Epithelial cell of esophagus (primary cell): ENCODE measurements at places on chromosomes 6 and 20.
A peak's percentile ranks its signal among the peaks of the same experiment; 100 is the strongest.

DNA sequence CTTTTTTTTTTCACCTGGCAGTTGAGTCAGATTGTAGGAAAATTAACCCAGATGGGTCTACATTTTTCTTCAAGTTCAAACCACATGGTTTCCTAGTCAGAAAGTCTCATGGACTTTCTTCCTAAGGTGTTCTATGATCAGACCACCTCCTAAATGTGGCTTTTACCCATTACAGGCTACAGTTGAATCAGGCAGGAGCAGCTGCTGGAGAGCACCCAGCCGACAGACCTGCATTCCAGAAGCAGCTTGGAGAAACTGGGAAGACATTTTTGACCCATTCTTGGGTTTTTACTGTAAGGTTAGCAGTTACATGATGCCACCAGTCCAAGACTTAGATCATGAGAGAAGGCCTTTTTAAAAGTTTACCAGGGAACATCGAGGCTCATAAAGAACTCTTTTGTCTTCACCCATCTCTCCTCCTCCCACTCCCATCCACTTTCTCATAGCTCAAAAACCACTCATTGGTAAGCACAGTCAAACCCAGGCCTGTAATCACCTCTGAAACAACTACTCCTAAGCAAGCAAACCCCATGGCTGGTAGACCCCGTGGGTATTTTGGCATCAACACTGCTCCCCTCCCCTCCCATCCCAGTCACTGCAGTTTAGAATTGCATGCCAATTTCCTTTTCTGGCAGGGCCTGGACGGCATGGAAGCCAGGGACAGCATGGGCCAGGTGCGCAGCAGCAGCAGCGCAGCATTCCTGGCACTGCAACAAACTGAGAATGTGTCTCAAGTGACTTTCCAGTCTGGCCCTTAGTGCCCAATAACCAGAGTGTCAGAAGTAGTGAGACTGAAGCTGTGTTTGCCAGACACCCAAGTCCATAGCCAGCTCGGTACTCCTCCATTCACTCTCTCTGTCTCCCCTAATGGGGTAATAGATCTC is 113.7 kb downstream of the CLIC5 start:
- DNase-seq, result no peak

GRCh38 chr20:60306551-60306950 is 348.3 kb downstream of the CDH26 start:
- no peak for DNase-seq

GRCh38 chr20:35738410-35739179 is 3.5 kb downstream of the RBM39 start:
- no peak for DNase-seq

DNA sequence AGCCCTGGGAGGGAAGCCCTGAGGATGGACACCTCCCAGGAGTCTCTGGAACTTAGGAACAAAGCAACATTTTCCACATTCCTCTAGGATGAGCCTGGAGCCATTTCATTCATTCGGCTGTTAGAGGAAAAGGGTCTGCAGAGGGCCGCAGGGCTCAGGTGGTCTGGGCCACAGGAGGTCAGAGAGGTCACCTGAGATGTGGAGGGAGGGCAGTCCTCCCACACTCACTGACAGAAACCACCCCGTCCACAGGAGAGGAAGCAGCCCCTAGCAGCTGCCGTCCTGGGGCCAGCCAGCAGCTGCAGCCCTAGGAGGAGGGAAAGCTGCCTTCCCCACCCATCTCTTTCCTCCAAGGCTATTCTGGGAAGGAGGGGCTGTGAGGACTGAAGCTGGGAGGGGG is 207.0 kb downstream of the CDC5L start:
- no peak for DNase-seq

GRCh38 chr6:155123520-155123919 is 128.4 kb downstream of the TIAM2 start:
- no peak for DNase-seq

GRCh38 chr20:62378215-62378614 is 8.7 kb upstream of the RPS21 start:
- DNase-seq, result peak; percentile 99

- no peak for DNase-seq
Observed at GRCh38 chr6:53458105-53458866, 86.6 kb downstream of the GCLC start.

- DNase-seq, result peak; percentile 93
Observed at GRCh38 chr20:5658912-5659345, 91.3 kb upstream of the SHLD1 start.

- no peak for DNase-seq
Observed at GRCh38 chr20:42792052-42792451, 397.7 kb downstream of the PTPRT start.

DNA sequence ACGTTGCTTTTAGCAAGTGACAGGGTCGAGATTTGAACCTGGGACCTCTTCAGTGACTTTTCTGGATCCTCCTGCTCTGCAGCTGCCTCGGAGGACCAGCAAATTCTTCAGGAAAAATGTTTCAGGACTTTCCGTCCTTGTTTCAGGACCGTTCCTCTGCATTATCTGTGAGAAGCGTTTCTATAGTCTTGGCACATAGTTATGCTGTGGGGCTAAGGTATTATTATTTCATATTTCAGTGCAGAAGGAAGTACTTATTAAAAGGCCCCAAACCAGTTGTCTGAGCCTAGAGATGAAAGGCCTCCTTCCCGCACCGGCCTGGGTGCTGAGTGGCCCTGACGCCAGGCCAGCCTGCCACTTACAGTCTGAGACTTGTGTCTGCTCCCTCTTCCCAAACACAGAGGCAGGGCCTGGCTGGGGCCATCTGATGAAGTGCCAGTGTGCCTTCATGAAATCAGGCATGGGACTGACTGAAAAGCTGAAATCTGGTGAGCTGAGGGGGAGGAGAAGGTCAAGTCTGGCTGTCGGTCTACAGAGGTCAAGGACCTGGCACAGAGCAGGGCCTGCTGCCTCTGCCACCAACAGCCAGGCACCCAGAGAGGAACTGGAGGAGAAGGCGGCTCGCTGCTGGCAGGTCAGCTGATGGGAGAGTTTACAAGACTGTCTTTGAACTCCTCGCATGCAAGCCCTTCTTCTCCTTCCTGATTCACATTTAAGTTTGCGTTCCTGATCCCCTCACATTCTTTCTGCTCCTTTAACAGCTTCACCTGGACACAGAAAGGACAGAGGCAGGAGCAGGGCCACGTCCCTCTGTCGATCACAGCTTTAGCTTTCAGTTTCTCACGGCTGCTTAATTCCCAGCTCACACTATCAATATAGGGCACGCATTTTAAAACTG is 8.9 kb upstream of the QKI start:
- no peak for DNase-seq

- peak; percentile 69 for DNase-seq
Observed at GRCh38 chr6:158457616-158458278, 102.1 kb upstream of the TMEM181 start.

GRCh38 chr20:41524980-41525613 is 93.1 kb downstream of the CHD6 start:
- peak; percentile 77 for DNase-seq

GRCh38 chr6:148316308-148316707 is 26.3 kb upstream of the SASH1 start:
- DNase-seq, result no peak

- DNase-seq, result peak; percentile 78
Observed at GRCh38 chr6:118771253-118771652, 119.9 kb upstream of the CEP85L start.

DNA sequence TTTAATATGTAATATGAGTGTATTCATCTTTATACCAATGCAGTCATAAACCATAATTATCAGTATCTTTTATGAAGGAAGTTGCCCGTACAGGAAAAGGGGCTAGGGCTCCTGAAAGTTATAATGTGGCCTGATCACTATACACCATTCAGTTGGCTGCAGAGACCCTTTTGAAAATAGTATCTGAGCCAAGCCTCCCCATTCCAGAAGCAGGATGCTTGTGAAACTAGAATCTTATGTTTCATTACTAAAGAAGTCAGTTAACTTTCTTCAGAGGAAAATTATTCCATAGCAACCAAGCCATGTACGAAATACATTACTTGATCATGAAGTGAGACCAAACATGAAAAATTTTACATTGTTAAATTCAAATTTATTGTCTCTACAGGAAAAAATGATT is 251.5 kb upstream of the TCF21 start:
- DNase-seq, result no peak

GRCh38 chr6:42263165-42263728 is 45.6 kb upstream of the MRPS10 start:
- DNase-seq, result no peak

- DNase-seq, result peak; percentile 86
Observed at GRCh38 chr6:82363428-82364086, at the start of gene TPBG. TPBG (plus strand) TSS chr6:82363817; CDS start chr6:82364962, 1,145 bp downstream.

GRCh38 chr6:42118162-42119001 is 24.0 kb downstream of the C6orf132 start:
- peak; percentile 64 for DNase-seq

GRCh38 chr6:154380741-154381140 is 24.1 kb upstream of the IPCEF1 start:
- no peak for DNase-seq

- peak; percentile 60 for DNase-seq
Observed at GRCh38 chr20:1876975-1877608, 18.1 kb upstream of the SIRPA start.

- peak; percentile 57 for DNase-seq
Observed at GRCh38 chr20:11437611-11438380, 479.9 kb upstream of the BTBD3 start.

DNA sequence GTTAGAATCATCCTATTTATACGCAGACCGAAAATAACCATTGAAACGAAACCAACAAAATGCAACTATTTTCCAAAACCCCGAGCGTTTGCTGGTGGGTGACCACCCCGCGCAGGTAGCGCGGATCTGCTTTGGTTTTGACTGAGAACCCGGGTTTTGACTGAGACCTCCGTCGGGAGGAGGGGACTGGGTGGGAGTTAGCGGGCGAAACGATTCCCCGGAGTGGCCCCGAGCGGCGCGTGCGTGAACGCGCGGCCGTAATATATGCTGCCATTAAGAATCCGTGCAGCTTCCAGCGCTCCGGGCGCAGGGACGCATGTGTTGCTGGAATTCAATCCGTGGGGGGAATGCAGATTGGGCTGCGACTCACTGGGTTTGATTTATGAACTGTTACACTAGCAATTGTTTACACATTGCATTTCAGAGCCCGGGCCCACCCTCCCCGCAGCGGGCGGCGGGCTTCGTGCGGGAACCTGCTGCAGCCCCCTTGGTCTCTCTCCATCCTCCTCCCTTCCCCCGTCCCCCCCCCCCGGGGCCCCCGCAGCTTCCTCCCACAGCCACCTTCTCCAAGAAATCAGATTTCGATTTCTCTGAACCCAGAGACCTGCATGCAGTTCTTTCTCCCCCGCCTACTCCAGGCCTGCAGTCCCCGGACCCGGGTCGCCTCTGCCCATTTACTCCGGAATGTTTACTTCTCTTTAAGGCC is 9.9 kb downstream of the NRN1 start:
- peak; percentile 20 for DNase-seq

GRCh38 chr6:5547556-5547955 is 286.2 kb downstream of the FARS2 start:
- no peak for DNase-seq

DNA sequence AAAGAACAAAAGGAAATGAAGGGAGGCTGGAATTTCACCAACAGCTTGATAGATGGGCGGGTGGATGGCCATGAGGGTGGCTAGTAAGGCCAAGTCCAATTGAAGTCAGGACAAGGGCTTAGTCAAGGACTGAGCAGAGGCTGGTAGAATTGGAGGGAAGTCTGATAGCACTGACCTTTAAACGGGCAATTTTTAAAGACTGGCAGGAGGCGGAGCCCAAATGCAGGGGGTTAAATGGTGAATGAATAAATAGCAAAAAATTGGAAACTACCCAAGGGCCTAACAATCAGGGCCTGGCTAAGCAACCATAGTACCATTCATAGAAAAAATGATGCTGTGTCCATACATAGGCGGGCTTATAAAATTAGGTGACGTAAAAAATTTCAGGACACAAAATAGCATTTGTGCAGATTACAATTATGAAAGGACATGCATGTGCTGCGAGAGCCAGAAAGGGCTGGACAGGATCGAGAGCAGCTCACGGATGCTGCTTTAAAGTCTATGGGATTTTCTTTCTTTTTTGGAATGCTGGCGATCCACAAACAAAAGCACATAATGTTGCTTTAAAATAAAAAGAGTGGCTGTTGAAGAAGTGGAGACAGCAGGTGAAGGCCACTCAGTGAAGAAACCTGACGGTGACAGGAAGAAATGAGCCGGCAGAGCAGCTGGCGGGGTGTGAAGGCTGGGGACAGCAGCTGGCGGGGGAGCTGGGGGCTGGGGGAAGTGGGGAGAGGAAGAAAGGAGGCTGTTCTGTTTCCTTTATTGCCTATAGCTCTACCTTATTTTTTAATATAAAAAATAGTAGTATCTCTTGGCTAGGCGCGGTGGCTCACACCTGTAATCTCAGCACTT is 42.8 kb upstream of the TAF8 start:
- DNase-seq, result no peak

- no peak for DNase-seq
Observed at GRCh38 chr6:131255911-131256310, 120.6 kb downstream of the AKAP7 start.

GRCh38 chr20:13325033-13325432 is 104.0 kb downstream of the ISM1 start:
- peak; percentile 40 for DNase-seq

- DNase-seq, result no peak
Observed at GRCh38 chr20:45500022-45500421, 15.4 kb downstream of the SPINT3 start.

GRCh38 chr20:44781791-44782190 is 28.6 kb downstream of the RIMS4 start:
- DNase-seq, result peak; percentile 27

- DNase-seq, result peak; percentile 83
Observed at GRCh38 chr6:6557886-6558285, 30.6 kb upstream of the LY86 start.

DNA sequence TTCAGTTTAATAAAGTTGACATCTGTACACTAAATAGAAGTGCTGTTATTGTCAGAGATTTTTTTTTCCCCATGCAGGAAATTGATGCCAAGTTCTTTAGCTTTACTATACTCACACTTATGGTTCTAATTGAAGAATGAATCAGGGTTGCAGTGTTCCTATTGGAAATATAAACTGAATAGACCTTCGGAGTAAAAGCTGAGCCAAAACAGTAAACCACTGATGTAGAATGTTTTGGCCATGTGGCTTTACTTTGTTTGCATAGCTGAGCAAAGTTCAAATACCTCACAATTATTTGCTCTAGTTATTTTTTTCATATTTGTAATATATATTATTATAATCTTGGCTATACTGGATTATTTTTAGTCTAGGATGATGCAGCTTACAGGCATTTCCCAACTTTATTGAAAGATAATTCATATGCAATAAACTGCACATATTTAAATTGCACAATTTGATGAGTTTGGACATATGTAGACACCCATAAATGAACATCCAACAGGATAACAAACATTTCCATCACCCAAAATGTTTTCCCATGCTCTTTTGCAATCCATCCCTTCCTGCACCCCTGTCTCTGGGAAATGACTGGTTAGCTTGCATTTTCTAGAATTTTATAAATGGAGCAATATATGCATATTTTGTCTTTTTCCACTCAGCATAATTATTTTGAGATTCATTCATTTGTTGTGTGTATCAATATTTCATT is 105.8 kb upstream of the NOX3 start:
- DNase-seq, result no peak

GRCh38 chr6:76752841-76753240 is 680.4 kb upstream of the IMPG1 start:
- DNase-seq, result no peak
